ENCODE measurements at places on chromosomes 5 and 9.

DNA sequence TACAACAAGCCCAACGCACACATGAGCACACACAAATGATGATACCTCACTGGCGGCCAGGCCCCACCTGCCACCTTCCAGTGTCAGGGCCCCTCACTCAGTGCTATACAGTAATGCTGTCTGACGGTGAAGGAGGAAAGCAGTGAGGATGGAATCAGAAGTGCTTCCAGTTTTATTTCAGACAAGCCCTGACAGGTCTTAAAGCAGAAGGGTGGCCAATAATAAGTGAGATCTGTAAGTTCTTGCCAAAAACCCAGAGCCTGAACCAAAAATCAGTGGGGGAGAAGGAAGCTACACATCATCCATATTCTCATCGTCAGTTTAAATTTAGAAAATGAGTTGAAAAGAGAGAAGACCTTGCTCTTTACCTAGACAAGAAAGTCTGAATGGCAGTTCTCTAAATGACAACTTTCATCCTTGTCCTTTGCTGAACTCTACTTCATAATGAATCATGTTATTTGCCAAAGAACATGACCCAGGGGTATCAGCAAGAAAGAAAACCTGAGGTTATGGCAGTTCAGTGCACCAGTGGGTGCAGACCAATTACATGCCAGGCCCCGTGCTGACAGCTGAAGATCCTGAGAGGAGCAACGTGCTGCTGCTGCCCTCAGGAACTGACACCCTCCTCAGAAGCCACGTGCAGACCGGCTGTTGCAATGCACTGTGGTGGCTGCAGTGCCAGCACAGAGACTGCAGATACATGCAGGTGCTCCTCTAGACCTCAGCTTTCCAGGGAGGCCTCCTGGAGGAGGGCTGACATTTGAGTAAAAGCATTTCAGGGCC is 118.7 kb downstream of the DROSHA start:
- no peak for DNase-seq

DNA sequence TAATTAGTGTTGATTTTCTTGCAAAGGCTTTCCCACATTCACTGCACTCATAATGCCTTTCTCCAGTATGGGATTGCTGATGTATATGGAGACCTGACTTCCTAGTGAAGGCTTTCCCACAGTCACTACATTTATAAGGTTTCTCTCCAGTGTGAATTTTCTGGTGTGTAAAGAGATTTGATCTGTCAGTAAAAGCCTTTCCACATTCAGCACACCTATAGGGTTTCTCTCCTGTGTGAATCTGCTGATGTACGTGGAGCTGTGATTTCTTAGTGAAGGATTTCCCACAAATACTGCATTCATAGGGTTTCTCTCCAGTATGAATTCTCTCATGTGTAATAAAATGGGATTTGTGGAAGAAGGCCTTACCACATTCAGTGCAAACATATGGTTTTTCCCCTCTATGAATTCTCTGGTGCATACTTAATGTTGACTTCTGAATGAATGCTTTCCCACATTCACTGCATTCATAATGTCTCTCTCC is 31.1 kb downstream of the ZNF484 start:
- DNase-seq = peak; percentile 5

DNA sequence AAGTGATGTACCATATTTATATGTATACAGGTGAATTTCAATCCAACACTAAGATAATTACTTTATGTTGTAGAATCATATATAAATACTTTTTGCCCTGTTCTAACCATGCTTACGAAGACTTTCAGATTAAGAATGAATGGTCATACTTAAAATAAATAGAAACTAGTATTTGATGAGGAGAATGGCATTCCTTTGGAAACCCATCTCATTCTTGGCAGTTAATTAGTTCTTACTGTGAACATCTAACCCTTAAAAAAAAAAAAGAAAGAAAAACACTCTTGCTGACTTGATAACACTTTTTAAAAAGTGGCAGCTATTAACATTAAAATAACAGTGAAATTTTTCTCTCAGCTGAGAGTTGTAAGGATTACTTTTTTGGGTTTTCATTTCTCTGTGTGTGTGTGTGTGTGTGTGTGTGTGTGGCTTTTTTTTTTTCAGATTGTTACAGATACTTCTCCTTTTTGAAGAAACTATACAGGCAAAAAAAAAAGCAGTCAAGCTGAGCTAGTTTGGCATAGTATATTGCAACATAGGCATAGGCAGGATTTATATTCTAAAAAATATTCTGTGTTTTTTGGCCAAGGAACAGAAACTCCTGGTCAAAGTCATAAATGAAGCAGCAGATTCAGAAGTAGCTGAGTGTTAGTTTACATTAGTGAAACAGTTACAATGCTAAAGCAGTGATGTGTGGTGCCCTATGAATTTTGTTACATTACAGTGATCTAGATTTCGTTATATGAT is 163.5 kb downstream of the CD180 start:
- no peak for DNase-seq

DNA sequence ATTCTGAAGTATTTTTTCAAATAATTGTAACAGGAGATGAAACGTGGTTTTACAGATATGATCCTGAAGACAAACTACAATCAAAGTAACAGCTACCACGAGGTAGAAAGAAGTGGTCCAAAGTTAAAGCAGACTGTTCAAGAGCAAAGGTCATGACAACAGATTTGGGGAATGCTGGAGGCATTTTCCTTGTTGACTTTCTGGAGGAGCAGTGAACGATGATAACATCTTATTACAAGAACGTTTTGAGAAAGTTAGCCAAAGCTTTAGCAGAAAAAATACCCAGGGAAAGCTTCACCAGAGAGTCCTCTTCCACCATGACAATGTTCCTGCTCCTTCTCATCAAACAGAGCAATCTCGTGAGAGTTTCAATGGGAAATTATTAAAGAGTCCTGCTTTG is 145.4 kb upstream of the NREP start:
- no peak for DNase-seq

All from brain (organoid and tissue), 16 donors.